ENCODE measurements at places on chromosomes 2 and 18. TPM values are rescaled to one million over a fixed set of nuclear protein-coding genes. Genes with fewer than 3 reads are reported as not detected.

The CROCC2 gene
- not detected for total RNA-seq

The CHRND gene
- total RNA-seq: not detected

The ARHGEF33 gene
- total RNA-seq: 0.04 TPM

- no peak for DNase-seq
Observed at GRCh38 chr2:20536619-20537422, 89.9 kb downstream of the RHOB start.

GRCh38 chr2:191018048-191018447 is 4.1 kb upstream of the STAT1 start:
- no peak for DNase-seq
